ENCODE measurements at places on chromosomes 13 and 19.

DNA sequence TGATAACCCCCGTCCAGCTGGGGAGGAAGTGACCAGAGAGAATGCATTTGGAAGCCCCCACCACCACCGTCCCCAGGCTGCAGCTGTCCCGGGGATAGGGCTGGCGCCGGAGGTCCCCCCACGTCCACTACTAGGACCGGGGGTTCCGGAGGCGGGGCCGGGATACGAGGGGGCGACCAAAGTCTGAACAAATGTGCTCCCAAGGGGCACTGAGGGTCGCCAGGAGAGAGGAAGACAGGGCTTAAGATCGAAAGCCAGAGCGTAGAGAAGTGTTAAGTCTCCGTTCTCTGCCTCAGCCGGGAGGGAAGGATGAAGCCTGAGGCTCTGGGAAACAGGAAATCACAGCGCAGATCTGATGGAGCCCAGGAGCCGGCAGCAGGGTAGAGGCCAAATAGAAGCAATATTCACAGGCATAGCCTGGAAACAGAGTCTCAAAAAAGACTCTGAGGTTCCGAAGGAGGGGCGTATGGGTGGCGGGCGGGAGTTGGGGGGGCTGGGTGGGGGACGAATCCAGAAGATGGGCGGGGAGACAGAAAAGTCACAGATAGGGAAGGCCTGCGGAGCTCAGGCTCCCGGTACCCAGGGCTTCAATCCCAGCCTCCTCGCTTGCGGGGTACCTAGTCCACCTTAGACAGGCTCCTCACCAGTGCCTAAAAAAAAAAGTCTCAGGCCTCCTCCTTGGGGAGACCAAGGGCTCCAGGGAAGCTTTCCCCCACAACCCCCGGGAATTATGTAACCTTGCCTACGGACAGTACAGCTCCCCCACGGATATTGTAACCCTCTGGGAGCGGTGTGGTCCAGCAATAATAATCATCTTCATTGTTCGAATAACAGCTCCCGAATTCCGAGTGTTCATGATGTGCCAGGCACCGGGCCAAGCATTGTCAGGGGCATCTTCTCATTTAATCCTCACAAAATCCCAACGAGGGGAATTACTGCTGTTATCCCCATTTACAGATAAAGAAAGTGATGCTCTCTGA lies 1.1 kb upstream of the ERF start:
- peak; percentile 84 for DNase-seq

- DNase-seq, result no peak
Measured at GRCh38 chr13:20475927-20476691, 49.5 kb downstream of the CRYL1 start.

DNA sequence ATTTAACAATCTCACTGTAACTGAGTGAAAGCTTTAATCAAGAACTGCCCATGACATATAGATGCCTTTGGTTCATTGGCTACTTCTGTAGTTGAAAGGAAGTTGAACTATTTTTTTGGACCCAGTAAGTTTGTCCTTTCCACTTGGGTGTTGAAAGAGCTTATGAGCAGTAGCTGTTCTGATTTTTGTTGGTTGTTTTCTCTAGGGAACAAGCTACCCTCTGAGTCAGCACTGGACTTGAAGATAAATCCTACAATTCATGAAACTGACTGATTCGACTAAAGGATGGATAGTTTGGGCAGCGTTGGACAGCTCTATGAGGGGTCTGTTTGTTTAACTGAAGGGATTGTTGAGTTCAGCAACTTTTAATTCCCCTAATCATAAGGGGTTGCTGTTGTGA lies 101.0 kb downstream of the PAN3 start:
- DNase-seq, result no peak

DNA sequence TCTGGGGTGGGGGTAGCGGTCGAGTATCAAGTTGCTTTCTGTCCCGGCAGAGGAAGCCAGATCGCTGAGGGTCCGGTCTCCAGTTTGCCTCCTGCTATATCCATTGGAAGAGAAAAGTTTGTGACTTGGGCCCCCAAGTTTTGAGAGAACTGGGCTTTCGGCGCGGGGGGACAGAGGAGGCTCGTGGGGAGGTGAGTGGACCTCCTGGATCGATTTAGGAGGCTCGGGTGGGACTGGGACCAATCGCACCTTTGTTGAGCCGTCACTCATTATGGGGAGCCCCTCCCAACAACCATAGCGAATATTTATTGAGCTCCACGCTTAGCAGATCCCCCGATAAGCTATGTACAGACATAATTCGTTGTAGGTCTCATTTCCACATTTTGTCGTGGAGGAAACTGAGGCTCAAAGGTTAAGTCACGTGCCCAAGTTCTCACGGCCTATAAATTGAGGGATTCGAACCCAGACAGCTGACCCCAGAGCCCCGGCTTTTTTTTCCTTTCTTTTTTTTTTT lies 909 bp downstream of the RFXANK start:
- no peak for DNase-seq

GRCh38 chr19:46828484-46828883 lies 22.2 kb downstream of the AP2S1 start:
- DNase-seq, result no peak

DNA sequence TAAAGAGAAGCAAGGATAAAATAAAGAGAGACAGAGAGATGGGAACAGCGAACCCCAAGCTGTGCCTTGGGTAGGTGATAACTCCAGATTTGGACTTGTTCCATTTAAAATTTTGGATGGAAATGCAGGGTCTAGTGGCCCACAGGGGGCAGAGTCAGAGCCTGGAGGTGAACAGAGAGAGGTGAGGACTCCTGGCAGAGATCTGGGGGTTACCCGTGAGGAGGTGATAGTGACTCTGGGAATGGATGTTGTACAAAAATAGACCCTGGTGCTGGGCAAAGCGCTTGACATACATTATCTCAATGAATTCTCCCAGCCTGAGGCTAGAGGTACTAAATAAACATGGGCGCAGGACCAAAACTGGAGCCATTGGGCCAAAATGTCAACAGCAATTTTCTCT lies 14.3 kb upstream of the DHRS12 start:
- DNase-seq, result no peak

DNA sequence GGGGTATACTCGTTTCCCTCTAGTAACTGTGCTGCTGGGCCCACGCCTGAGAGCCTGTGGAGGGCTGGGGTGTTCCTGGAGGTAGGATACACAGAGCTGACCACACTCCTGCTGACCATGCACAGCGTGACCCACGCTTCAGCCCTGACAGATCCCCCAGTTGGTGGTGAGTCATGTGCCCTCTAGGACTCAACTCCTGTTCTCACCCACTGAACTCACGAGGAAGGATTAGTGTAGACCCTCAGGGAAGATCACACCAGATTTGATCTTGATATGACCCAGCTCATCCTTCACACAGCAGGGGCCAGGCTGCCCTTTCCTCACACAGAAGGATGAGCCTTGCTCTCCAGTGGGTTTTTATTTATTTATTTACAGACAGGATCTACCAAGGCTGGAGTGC lies 13.3 kb upstream of the ACP7 start:
- peak; percentile 64 for DNase-seq

- no peak for DNase-seq
Measured at GRCh38 chr13:110938662-110939421, 24.0 kb upstream of the ANKRD10 start.

- no peak for DNase-seq
Measured at GRCh38 chr19:43578787-43579186, 3.2 kb downstream of the PINLYP start.
